NCI-H1694 (cell line): ENCODE measurements at places on chromosomes 1 and 21.

DNA sequence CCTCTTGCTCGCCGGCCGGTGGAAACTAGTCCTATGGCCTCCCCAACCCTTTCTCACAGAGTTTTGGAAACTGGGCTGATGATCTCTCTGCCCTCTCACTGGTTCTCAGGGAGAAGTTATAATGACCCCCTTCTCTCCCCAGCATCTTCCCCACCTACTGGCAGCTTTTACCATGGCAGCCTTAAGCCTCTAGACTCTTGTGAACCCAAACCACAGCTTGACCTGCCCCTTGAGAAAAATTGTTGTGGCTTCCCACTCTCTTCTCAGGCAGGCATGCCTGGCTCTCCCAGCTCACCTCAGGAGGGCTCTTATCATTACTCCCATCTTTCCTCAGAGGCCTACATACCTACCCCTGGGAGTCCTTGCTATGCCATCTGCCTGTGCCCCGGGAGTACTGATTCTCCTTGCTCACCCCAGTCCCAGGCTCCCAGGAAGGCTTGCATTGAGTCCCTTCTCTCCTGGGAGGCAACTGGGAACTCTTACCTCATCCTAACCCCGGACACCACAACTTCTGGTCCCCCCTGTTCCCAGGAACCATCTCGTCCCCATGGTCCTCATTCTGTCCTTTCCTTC, 1.6 kb downstream of the NSUN4 start:
- no peak for DNase-seq

- no peak for DNase-seq
Measured at GRCh38 chr21:41160036-41160435, 7.9 kb upstream of the BACE2 start.

GRCh38 chr1:17765444-17766411, 10.6 kb downstream of the ACTL8 start:
- DNase-seq, result no peak

- DNase-seq, result no peak
Measured at GRCh38 chr1:28058971-28059878, 29.2 kb downstream of the EYA3 start.

DNA sequence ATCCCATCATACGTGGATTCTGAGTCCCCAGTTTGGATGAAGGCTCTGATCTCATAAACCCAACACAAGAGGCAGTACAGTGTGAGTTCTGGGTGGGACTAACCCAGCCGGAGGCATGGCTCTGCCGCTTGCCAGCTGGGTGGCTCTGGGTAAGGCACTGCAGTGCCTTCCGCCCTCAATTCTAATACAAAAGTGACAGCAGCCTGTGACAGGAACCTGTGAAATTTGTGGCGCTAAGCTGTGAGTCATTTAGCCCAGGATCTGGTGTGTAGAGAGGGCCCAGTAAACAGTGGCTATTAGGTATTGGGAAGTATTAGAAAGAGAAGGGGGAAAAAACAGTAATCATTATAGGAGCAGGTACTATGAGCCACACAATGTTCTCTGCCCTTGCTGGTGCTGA, 23.3 kb downstream of the HSPG2 start:
- peak; percentile 2 for DNase-seq

- DNase-seq, result no peak
Measured at GRCh38 chr1:228238007-228238406, 30.2 kb downstream of the OBSCN start.

GRCh38 chr21:44791993-44792392, 9.6 kb downstream of the UBE2G2 start:
- DNase-seq, result no peak

DNA sequence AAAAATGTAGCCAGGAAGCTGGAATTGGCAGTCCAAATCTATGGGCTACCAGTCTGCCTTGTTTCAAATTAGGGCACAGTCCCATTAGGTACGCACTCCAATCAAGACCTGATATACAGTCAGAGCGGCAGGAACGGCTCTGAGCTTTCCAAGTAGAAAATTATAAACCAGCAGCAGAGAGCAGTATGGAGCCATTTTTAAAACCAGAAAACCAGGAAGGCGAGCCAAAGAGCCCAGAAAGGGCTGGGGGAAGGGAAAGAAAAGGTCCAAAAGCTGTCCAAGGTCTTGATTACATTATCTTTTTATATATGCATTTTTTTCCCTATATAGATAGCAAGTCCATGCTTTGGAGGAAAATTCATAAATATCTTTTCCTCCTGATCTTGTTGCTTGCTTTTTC, 719.0 kb downstream of the RWDD3 start:
- no peak for DNase-seq

- DNase-seq, result no peak
Measured at GRCh38 chr1:8794605-8795004, 22.8 kb downstream of the RERE start.

DNA sequence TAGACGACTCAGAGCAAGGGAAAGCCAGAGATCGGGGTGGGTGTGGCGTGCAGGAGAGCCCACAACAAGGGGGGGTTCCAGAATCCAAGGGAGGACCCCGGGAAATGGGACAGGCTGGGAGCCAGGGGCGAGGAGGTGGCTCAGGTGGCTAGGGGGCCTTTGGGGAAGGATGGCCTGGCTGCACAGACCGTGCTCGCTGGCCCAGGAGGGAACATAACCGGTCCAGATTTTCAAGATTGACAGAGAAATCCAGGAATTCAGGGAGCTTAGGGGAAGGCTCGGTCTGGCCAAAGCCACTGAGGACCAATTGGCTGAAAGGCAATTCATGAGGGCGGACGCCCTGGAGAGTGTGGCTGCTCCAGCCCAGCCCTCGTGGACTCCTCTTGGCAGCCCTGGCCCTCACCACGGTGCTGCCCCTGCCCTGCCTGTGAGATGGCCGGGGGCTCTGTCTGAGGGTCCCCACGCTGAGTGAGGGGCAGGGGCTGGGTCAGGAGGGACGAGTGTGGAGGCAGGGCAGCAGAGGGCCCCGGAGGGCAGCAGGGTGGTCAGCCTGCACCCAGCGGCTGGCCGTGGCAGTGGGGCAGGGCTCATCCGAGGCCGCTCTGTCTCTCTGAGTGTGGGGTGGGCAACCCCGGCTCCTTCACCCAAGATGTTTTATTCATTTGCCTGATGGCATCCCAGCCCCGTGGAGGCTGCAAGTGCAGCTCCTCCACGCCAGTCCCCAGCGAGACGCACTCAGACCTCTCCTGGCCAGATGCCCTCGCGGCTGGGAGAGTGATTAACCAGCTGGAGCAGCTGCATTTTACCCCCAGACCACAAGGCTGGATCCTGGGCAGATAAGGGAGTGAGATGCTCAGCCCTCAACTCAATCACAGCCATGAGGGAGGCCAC, 5.6 kb upstream of the LRRC3 start:
- DNase-seq, result no peak

- DNase-seq, result no peak
Measured at GRCh38 chr1:25477448-25478034, 46.8 kb downstream of the MACO1 start.

- no peak for DNase-seq
Measured at GRCh38 chr1:199671684-199672083, 355.8 kb upstream of the NR5A2 start.

DNA sequence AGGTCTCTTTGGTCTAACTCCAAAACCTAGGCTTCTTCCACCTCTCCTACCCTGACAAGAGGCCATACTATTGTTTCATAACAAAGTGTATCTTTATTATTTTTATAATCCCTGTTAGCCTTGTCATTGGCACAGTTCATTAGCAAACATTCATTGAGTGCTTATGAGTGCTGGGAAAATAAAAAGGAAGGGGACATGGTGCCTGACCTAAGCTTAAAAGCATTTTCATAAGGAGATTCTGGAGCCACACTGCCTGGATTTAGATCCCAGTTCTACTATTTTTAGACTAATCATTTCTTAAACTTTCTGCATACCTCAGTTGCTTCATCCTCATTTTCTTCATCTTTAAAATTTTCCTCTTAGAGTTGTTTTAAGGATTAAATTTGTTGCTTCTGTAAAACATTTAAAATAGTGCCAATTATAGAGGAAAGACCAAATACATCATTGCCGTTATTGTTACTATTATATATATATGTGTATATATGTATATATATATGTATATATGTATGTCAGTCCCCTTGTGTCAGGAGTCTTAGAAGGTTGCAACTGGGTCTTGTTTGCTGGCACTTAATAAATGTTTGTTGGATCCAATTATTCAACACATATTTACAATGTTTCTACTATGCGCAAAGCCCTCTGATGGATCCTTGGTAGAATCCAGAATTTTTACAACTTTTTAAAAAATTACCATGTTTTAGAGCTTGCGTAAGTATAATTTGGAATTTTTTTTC, 250.9 kb upstream of the SGIP1 start:
- DNase-seq, result no peak

DNA sequence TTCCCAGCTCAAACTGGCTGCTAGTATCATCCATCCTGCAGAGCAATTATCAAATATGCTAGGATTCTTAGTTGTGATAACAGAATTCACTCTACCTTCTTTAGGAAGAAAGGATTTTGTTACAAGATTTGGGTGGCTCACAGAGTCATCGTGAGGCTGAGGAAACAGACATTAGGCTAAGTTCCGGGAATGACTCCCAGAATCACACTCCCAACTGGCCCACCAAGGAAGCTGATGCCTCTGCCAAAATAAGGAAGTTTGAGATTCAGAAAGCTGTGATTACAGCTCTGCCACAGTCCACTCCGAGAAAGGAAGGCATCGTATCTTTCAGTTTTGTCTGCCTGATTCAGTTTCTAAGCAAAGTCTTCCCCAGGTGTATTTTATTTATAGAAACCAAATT, 50.6 kb upstream of the LYPLAL1 start:
- DNase-seq, result no peak

GRCh38 chr1:98021126-98021525, 100.3 kb upstream of the DPYD start:
- DNase-seq, result peak; percentile 76

- no peak for DNase-seq
Measured at GRCh38 chr1:174872615-174873058, 127.1 kb upstream of the CACYBP start.

- DNase-seq, result no peak
Measured at GRCh38 chr1:44460107-44460882, 55.2 kb downstream of the RNF220 start.

GRCh38 chr1:5351366-5351765, 640.9 kb downstream of the NPHP4 start:
- DNase-seq, result no peak

- peak; percentile 38 for DNase-seq
Measured at GRCh38 chr1:16082283-16083038, 9.0 kb upstream of the FAM131C start.

GRCh38 chr1:168907786-168908348, 178.9 kb upstream of the DPT start:
- DNase-seq, result no peak

DNA sequence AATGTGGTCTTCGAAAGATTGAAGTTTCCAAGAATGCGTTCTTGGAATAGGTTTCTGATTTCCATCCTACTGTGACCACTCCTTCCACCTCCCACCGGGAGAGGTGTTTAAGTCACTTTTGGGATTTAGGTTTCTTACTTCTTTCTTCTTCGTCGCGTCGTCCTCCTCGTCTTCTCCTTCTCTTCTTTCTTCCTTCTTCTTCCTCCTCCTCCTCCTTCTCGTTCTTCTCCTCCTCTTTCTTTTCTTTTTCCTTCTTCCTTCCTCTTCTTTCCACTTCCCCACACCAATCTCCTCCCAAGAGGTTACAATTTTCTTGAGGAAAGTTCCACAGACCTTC, 2.1 kb downstream of the CACHD1 start:
- DNase-seq, result no peak

- no peak for DNase-seq
Measured at GRCh38 chr1:201298396-201299381, 15.4 kb downstream of the PKP1 start.

GRCh38 chr1:156860628-156861423, at the start of gene NTRK1:
NTRK1 (plus strand) TSS chr1:156860865; CDS start chr1:156860935, 70 bp downstream.
- peak; percentile 92 for DNase-seq

DNA sequence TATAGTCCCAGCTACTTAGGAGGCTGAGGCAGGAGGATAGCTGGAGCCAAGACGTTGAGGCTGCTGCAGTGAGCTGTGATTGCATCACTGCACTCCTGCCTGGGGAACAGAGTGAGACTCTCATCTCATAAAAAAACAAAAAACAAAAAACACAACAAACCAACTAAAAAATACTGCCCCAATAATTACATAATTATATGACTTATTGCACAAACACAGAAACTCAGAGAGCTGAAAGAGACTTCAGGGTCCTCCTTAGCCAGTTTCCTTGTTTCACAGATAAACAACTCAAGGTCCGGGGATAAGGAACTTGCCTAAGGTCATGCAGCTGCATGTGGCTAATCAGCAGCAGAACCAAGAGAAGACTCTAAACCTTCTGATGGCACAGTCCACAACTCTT, 11.9 kb downstream of the EXTL2 start:
- DNase-seq, result no peak

DNA sequence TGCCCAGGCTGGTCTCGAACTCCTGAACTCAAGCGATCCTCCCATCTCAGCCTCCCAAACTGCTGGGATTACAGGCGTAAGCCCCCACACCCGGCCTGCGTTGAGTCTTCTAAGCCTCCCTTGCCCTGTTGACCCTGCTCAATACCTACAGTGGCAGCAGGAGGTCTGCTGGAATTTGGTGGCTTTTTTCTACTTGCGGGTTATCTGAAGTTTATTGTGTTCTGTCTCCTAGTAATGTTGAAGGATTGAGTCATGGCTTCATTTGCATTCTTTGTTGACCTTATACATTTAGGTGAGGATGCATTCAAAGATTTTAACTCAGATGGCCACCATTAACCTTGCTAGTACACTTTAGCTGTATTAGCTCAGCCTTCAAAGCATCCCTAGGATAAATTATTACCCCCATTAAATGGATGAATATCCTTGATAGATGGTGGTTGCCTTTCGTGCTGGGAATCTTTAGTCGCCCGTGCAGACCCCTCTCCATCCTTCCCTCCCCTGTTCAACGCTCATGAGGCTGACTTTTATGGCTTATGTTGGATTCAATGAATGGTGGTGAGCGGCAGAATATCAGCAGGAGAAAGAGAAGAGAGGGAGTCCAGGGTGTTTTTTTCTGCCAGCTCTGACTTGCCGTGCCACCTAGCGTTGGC, 9.7 kb upstream of the NPPB start:
- DNase-seq, result no peak

DNA sequence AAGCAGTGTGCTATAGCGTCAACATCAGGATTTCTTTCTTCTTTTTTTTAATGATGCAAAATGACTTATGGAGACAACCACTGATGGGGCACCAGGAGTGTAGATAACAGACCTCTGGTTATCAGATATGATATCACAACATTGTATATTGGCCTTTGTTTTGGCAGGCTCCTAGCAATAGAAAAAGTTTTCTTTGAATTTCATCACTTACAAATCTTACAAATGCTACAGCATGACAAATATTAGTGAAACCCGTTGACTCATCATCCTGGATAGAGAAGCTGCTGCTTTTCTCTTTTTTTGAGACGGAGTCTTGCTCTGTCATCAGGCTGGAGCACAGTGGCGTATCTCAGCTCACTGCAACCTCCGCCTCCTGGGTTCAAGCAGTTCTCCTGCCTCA, 92.9 kb downstream of the LTN1 start:
- no peak for DNase-seq
